Activated naive CD4-positive, alpha-beta T cell treated with anti-CD3 and anti-CD28 coated beads for 36 hours (primary cell): ENCODE measurements at places on chromosomes 2 and 18. TPM values are rescaled to one million over a fixed set of nuclear protein-coding genes. Genes with fewer than 3 reads are reported as not detected.

- DNase-seq = no peak
These were observed 32.5 kb upstream of the ERCC3 start for GRCh38 chr2:127326289-127326945.

EVX2 gene
- not detected for total RNA-seq

GRCh38 chr2:185219981-185220380 lies 518.6 kb upstream of the FSIP2 start:
- no peak for DNase-seq

FAP gene
- total RNA-seq = not detected

KANSL1L gene
- total RNA-seq = 4.8 TPM

DNA sequence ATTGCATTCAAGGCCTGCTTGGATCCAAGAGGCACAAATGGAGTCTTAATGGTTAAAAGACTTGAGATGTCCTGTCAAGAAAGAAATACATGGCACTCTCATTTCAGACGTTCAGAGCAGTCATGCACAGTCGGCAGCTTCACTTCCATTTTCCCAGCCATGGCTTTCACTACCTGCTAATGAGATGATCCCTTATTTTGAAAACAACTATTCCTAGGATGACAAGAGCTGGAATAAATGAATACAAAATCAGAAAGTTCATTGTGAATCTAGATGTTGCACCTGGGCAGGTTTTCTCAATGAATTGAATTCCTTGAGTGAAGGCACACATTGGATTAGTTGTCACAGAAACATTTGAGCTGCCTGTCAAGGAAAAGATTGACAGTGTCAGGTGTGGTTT lies 25.7 kb downstream of the ABCG5 start:
- no peak for DNase-seq

- no peak for DNase-seq
These were observed 85.9 kb downstream of the GLI2 start for GRCh38 chr2:120821446-120822160.

DNA sequence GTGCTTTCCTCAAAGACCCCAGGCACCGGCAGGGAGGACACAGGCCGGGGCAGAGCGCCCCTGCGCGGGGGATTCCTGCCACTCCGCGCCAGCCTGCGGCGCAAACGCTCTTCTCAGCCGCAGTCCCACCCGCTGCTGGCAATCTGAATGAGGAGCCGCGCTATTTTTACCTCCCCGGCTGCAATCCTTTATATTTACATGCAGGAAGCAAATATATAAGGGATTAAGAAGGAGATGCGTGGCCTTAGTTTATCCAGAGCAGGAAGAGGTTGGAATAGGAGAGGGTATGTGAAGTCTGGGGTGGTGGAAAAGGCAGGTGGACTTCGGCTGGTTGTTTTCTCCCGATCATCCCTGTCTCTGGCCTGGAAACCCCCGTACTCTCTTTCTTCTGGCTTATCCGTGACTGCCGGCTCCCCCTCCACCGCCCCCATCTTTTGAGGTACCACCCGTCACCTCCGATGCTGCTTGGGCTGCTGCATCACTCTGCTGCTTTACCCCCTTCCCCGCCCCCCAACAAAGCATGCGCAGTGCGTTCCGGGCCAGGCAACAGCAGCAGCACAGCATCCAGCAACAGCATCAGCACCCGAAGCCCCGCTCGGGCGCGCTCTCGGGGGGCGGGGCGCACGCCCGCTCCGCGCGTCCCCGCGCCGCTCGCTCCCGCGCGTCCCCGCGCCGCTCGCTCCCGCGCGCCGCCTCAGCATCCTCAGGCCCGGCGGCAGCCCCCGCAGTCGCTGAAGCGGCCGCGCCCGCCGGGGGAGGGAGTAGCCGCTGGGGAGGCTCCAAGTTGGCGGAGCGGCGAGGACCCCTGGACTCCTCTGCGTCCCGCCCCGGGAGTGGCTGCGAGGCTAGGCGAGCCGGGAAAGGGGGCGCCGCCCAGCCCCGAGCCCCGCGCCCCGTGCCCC lies at the start of gene ADAM23:
TSS of gene ADAM23 (plus strand) at position 700 of the 902 bp plus-strand sequence. CDS start 335 bp downstream, outside the sequence.
- peak; percentile 42 for DNase-seq

- DNase-seq = no peak
These were observed 31.2 kb downstream of the ZDBF2 start for GRCh38 chr2:206305523-206306245.

DNA sequence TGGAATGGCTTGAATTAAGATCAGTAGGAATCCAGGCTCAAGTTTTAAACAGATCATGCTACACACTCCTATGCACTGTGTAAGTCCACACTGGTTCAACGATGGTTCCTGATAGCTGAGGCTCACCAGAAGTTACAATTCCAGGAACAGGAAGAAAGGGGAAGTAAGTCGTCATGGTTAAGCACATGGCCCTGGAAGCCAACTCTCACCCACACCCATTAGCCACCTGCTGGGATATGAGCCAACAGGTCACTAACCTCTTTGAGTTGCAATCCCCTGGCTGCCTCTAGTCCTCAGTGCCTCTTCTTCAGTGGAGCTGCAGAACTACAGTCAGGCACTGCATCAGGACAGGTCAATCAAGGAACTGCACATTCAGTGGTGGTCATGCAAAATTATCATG lies 133.5 kb downstream of the TMEM182 start:
- no peak for DNase-seq

DNA sequence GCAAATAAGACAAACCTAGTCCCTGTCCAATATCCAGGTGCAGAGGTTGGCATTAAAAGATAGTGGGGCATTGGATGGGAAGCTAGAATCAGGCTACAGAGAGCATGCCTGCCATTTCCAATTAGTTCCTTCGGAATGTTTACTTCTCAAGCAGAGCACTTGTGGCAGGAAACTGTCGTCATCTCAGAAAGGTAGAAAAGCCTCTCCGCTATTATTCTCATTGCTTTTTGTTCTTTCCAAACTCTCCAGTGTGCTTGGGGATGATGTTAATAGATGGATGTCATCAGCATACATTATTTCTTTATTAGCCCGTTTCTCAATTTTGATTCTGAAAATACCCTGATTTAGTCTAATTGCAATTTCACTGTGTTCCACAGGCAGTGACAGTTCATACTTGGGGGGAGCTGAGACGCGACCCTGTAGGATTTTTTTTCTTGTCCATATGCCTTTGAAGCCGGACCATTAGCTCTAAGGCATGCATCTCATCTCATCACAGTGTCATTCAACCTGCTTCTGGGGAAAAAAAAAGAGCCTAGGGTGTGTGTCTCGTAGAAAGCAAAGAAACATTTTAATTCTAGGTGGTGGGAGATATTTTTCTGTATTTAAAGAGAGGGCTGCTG lies 7.7 kb downstream of the ASB18 start:
- no peak for DNase-seq

GRCh38 chr2:113284476-113284875 lies 5.8 kb upstream of the PAX8 start:
- DNase-seq = no peak

GRCh38 chr2:35463805-35464596 lies 891.6 kb upstream of the CRIM1 start:
- no peak for DNase-seq

DNA sequence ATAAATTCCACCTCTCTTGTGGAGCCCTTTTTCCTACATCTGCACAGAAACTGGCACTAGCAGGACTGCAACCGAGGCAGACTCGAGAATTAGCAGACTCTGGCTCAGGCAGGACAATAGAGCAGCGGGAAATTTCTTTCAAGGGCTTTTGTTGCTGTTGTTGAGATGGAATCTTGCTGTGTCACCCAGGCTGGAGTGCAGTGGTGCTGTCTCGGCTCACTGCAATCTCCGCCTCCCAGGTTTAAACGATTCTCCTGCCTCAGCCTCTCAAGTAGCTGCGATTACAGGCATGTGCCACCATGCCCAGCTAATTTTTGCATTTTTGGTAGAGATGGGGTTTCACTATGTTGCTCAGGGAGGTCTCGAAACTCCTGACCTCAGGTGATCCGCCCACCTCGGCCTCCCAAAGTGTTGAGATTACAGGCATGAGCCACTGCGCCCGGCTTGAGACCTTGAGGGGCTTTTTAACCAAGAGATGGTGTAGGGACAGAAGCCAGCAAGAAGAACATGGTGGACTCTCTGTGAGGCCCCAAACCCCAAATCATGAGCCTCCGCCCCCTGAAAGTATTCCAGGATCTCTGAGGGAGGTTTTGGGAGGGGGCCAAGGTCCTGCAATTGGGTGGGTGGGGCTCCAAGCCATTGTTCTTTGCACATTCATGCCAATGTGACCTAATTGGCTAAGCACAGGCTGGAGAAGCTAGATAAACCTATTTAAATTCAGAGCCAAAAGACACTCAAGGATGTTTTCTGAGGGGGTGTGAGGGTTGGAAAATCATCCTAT lies 68.4 kb upstream of the MSH2 start:
- no peak for DNase-seq

- no peak for DNase-seq
These were observed 562.6 kb downstream of the DCDC2C start for GRCh38 chr2:4265936-4266335.

- no peak for DNase-seq
These were observed 15.7 kb upstream of the CDH7 start for GRCh38 chr18:65735155-65735554.
